ENCODE measurements at places on chromosomes 16 and 17.

- DNase-seq, result no peak
Observed at GRCh38 chr16:56252835-56253234, 61.5 kb downstream of the GNAO1 start.

DNA sequence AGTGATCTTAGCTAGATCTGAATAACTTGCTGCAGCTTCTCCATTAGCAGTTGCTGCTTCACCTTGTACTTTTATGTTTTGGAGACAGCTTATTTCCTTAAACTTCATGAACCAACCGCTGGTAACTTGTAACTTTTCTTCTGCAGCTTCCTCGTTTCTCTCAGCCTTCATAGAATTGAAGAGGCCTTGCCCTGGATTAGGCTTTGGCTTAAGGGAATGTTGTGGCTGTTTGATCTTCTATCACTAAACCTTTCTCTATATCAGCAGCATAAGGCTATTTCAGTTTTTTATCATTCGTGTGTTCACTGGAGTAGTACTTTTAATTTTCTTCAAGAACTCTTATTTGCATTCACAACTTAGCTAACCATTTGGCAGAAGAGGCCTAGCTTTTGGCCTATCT, 21.5 kb upstream of the TMEM92 start:
- no peak for DNase-seq

DNA sequence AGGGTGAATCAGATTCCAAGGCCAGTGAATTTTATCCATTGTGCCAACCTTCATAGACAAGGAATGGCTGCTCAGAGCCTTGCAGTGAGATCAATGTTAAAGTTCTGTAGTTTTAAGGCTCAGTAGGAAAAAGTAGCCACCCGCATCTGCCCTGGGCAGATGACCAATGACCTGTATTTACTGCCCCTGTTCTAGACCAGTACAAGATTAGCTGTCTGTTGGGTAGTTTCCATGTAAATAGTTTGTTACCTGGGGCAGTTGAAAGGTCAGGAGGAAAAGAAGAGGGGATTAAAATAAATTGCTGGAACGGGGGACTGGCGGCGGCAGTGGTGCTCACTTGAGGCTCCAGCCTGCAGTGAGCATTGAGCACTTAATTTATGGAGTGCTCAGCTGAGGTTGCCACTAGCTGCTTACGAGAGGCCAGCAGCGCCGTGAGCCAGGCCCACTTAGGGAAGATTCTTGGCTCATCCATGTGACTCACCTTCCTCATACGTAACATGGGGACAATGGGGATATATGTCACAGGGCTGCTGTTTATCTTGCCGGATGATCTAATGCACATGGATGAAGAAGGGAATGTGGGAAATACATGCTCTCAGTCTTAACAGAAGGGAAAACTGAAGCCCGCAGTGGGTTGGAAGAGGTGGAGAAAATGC, 10.7 kb upstream of the NOS2 start:
- DNase-seq, result no peak

DNA sequence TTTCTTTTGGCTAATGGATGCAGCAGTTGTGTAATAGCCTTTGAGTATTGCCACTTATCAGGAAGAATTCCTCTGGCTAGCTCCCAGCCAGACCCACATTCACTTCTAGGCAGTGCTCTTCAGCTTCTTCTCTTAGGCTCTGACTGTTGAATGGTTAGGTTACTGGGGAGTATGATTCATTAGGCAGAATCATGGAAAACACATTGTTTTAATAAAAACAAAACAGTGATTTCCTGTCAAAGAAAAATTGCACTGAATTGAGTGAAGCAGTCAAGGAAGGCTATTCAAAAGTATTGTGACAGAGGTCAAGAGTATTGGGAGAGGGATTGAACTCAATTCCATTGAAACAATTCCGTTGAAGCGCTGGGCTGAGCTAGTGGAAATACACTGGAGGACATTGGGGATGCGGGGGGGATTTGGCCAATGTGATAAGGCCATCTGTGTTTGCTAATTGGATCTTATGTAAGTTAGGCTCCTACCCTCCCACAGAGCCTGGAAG, 68.0 kb downstream of the CNTNAP4 start:
- no peak for DNase-seq

DNA sequence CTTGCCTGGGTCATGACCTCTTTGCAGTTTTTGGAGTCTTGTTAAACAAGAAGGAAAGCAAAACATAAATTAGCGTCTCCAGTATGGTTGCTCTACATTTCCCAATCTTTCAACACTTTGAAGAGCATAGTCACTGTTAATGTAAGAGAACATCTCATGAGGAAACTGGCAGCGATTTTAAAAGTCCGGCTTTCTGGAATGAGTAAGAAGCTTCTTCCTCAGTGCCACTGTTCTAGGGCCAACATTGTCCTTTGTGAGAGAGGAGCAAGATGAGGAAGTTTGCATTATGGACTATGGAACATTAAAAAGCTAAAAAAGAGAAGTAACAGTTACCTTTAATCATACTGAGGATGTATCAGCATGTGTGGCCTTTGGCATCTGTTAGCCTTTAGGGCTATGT, 73.1 kb downstream of the WNT3 start:
- no peak for DNase-seq

- no peak for DNase-seq
Observed at GRCh38 chr16:1791943-1792812, 1.3 kb downstream of the IGFALS start.

- DNase-seq, result no peak
Observed at GRCh38 chr16:81544700-81545271, 100.2 kb downstream of the CMIP start.

GRCh38 chr16:89742948-89743347, 21.6 kb downstream of the ZNF276 start:
- no peak for DNase-seq

- no peak for DNase-seq
Observed at GRCh38 chr16:74577882-74578366, 29.0 kb downstream of the GLG1 start.

DNA sequence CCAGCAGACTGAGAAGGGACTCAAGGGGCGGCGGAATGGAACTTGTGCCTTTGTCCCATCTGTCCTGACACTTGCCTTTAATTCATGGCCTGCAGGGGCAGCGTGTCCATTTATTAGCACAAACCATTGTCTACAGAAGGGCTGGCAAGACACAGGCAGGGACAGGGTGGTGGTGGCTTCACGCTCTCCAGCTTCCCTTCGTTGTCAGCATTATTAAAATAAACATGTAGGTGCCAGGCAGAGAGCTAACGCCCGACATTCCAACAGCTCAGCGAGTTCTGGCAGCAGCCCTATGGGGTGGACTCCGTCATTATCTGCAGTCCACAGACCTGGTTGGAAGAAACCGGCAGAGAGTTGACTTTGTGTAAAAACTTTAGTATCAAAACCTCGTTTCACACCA, 16.3 kb downstream of the DNAI2 start:
- DNase-seq, result no peak

GRCh38 chr17:45935197-45935709, 40.9 kb downstream of the MAPT start:
- DNase-seq, result no peak

- no peak for DNase-seq
Observed at GRCh38 chr17:79830303-79830702, 8.9 kb downstream of the CBX4 start.

DNA sequence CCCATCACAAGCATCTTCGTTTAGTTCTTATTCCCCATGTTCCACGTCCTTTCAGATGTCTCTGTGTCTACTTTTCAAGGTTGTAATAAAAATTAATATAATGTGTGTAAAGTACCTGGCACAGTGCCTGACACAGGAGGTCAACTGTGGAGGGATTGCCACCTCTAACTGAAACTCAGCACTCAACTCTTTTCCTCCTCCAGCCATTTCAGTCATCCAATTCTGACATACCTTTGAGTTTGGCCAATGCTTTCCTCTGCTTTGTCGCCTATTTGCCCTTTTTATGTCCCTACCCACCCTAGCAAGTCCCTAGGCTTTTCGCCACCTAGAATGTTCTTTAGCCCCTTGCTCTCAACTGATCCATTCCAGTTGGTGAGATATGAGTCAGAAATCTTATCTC, 1.6 kb downstream of the UBE2Z start:
- no peak for DNase-seq

DNA sequence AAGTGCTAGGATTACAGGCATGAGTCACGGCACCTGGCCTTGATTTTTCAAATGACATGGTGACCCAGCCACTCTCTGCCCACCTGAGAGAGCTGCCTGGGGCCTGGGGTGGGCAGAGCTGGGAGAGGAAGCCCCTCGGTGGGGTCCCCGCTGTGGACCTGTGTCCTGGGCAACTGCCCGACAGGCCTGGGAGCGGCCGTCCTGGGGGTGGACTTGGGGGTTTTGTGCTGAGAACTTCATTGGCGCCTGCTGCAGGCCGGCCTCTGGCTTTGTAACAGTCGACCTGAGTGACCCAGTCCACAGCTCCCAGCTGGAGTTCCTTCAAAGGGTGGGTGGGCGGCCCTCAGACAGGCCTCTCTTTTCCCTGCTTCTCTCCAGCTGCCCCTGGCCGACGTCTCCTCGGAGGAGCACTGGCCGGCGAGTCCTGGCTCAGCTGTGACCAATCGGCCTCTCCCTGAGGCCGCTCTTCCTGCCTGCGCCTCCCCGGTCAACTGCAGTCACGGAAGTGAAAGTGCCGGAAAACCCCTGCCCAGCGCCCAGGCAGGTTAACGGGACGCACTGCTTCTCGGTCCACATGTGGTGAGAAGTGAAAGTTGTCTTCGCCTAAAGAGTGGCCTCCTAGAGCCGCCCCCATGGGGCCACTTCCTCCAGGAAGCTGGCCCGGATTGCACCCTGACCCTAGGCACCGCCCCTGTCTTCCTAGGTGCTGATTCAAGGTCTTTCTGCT, 5.5 kb downstream of the CBFA2T3 start:
- no peak for DNase-seq

- no peak for DNase-seq
Observed at GRCh38 chr17:77280304-77281121, 139.7 kb downstream of the SEC14L1 start.

DNA sequence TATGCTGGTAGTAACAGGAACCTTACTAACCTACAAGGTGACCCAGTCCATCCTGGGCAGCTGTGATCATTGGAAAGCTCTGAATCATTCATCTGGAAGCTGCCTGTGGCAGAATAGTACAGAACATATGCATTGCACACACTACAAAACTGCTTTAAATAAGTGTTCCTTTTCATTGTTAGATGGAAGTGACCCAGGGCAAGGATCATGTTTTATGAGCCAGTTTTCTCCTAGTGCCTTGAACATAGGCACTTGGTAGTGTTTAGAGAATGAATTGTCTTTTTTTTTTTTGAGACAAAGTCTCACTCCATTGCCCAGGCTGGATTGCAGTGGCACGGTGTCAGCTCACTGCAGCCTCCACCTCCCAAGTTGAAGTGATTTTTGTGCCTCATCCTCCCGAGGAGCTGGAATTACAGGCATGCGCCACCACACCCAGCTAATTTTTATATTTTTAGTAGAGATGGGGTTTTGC, 55.4 kb downstream of the TENT4B start:
- no peak for DNase-seq

DNA sequence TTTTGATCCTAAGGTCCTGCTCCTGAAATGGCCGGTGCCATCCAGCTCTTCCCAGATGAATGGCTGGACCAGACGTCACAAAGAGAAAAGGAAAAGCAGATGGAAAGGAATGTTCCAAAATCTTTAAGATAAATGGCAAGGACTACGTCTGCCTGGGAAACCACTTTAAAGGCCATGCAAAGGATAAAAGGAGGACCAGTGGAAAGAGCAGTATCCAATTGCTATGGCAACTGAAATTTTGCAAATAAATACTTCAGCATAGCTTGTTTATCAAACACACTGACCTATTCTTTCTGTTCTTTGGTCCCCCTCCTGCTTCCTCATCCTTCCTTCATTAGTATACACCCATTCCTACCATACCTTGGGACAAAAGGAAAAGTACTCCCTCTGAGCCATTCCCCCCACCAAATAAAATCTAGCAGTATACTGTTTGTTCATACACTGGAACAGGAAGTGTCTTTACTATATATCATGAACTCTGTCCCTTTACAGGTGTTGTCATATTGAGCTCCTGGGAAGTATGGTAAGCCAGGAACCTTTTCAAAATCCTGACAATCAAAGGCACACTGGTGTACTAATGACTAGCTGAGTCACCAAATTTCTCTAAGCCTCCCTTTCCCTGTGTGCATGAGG, 37.2 kb upstream of the NUFIP2 start:
- no peak for DNase-seq

GRCh38 chr17:82320956-82321927, 3.8 kb upstream of the CD7 start:
- peak; percentile 71 for DNase-seq

GRCh38 chr16:85301231-85301630, 189.0 kb upstream of the CIBAR2 start:
- no peak for DNase-seq

DNA sequence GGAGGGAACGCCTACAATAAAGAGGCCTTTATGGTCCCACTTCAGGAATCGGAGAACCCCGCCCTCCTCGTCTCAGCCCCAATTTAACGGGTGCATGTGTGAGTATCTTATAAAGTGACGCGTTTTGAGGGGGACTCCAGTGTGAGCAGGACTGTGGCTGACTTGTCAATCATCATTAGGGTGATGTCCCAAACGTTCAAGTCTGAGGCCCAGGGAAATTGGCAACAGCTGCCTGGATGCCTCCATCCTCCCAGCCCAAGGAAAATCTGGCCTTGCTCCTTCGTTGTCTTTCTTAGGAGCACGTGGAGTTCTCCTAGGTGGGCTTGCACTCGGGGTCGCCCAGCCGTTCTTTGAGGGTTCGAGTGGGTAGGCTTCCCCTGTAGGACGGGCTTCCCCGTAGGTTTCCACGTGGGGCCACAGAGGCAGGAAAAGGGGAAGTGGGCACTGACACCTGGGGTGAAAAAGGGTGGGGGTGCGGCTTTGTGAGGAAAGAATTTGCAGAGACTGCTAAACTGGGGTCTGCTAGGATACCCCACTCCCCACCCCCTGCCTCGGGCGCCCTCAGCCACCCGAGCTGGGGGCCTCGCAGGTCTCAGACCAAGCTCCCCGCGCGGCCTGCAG, 561 bp upstream of the HERPUD1 start:
- DNase-seq, result no peak

DNA sequence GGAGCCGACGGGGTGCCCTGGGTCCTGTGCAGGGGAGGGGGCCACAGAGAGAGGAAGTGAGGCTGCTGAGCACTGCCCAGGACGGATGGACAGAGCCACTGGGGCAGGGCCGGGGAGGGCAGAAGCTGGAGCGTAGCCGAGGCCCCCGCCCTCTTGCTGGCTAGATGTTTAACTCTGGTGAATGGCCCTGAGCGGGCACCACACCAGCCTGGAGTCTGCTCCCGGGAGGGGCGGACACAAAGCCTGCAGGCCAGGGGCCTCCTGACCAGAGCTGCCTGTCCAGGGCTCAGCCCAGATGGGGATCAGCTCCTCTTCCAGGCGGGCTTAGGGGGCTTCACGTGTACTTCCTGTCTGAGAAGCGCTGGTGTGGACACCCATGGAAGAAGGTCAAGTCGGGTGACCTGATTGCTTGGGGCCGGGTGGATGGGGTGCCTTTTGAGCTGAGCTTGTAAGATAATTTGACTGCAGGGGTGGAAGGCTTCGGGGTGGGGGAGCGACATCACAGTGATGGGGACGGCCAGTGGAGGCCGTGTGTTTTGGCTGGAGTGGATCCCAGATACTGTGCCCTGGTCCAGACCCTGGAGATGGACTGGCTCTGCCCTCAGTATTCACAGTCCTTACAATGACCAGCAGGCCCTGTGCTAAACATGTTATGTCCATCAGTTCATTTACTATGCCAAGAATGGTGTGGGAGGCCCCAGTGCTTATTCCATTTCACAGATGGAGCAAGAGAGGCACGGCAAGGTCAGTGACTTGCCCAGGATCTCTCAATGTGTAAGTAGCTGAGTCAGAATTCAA, 33.7 kb upstream of the CIBAR2 start:
- DNase-seq, result no peak

- DNase-seq, result no peak
Observed at GRCh38 chr16:12059216-12059769, 82.8 kb downstream of the SNX29 start.
